ENCODE measurements at places on chromosomes 13 and 19.

DNA sequence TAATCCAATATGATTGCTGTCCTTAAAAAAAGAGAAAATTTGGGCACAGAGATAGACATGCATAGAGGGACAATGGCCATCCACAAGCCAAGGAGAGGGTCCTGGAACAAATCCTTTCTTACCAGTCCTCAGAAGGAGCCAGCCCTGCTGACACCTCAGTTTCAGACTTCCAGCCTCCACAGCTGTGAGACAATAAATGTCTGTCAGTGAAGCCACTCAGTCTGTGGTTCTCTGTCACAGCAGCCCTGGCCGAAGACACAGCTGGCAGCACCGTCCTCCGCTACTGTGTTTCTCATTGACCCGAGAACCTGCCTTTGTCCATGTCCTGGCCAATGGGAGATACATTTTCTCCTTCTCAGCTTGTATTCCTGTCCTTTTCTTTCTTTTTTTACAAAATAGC is 207.9 kb downstream of the TM9SF2 start:
- DNase-seq, result no peak

DNA sequence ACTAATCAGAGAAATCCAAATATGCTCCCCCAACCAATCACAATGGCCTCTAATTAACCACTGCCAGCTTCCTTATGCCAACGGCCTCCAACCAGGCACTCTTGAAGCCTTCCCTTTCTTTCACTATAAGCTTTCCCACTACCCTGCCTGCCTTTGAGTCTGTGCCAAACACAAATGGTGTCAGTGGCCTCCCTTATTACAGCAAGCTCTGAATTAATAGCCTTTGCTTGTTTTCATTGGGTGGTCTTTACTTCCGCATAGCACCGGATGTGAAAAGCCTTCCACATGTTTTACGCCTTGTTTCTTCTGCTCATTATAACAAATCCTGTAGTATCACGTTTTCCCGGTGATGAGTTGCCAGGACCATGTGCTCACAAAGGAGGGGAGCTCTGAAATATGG is 1.4 kb upstream of the EDDM13 start:
- DNase-seq, result no peak

DNA sequence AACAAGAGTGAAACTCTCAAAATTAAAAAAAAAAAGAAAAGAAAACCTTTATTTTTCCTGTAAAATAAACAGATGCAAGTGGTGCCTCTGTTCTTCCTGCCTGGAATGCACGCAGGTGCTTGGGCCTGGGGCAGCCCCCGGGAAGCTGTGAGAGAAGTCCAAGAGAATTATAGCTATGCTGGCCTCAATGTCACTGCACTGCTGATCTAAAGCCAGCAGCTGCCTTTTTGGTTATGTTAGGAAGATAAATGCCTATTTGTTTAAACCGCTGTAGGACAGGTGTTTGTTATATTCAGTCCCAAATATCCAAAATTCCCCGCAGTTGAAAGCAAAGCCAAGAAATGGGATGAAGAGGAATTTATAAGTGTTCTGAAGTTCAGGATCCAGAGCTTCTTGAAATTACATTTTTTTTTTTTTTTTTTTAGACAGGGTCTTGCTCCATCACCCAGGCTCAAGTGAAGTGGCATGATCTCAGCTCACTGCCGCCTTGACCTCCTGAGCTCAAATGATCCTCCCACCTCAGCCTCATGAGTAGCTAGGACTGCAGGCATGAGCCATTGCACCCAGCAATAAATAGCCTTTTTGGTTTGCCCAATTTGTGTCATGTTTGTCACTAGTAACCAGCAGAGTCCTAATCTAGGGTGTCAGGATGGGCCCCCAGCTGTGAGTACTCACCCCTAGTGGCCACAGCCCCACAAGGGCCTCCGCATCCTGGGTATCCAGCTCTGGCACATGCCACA is 2.2 kb downstream of the RINL start:
- DNase-seq, result no peak

GRCh38 chr13:51932231-51932630 is 70.5 kb downstream of the CCDC70 start:
- no peak for DNase-seq

GRCh38 chr13:82898586-82898985 is 983.7 kb downstream of the SLITRK1 start:
- DNase-seq, result no peak

DNA sequence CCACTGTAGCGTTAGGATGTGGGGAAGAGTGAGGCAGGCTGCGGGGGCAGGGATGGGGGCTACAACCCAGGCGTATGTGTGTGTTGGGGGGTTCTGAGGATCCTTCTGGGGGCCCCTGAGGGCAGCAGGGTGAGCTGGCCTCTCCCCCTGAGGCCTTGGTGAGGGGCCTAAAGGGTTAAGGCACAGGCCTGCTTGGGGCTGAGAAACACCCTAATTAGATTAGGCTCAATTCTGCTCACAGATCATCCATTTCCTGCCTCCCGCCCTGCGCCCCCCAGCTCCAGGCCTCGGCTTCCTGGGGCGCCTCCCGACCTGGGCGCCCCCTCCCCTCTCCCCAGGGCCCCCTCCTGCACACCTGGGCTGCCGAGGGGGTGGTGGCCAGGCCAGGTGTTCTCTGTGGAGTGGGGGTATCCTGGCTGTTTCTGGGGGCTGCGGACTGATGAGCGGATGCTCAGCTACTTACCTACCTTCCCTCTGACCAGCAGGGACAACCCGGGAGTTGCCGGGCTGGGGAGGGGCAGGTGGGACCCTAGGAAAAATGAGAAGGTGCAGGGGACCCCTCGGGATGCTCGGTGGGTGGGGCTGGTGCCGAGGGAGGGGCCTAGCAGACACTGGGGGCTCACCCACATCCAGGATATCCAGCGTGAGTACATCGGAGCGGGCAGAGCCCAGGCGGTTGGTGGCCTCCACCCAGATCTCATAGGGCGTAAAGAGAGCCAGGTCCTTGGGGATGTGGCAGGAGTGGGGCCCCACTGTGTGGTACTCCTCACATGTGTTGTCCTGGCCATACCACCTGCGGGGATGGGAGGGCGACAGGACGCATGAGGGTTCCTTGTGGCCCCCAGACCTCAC is 8.6 kb downstream of the CRLF1 start:
- DNase-seq, result no peak

GRCh38 chr19:49677901-49678674 is 1.0 kb downstream of the PRMT1 start:
- peak; percentile 57 for DNase-seq

DNA sequence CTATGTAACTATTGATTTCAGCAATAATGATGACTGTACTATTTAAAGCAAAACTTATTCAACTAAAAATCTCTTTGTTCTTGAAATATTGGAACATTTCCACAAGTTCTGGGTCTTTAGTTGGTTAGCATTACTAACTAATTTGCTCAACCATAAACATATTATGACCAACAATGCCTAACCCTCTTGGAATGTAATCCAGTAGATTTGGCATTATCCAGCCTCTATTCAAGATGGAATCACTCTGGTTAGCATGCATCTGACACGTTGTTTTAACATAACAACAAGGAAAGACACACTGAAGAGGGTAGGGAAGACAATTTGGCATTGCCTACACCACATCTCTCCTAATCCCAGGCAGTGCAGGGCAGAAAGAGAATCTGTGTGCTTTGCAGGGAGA is 941.3 kb upstream of the PCDH20 start:
- no peak for DNase-seq

GRCh38 chr19:43624933-43625332 is 5.5 kb upstream of the ZNF428 start:
- DNase-seq, result no peak

GRCh38 chr13:93646245-93646644 is 419.6 kb downstream of the GPC6 start:
- DNase-seq, result no peak

GRCh38 chr13:33743438-33744368 is 74.2 kb upstream of the RFC3 start:
- no peak for DNase-seq

- no peak for DNase-seq
Observed at GRCh38 chr19:9885077-9885552, 50.0 kb downstream of the PIN1 start.

- no peak for DNase-seq
Observed at GRCh38 chr19:39420769-39421168, 8.3 kb downstream of the PLEKHG2 start.

- no peak for DNase-seq
Observed at GRCh38 chr19:6602729-6603114, 11.8 kb upstream of the CD70 start.

DNA sequence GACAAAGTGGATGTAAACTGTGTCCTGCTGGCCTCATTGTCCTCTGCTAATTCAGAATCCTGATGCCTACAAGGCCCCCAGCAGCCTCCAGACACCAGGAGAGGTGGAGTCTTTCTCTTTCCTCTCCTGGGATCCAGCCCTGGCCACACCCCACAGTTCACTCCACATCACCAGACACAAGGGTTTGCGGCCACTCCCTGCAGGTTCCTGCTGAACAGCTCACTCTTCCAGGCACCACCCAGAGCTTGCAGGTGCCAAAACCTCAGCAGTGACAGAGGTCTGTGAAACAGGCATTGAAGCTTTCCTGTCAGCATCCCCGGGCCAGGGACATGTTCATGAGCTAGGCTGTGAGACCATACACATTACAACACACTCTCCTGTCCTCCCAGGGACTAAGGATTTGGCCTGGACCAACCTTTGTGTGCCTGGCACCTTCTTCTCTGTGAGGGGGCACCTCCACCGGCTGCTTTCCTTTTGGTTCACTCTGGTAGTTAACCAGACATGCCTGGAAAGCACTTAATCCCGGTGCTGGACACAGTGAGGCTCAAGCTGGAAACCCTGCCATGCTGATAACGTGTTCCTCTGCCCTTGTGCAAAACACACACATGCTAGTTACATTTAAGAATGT is 11.1 kb upstream of the ATP12A start:
- DNase-seq, result no peak

- no peak for DNase-seq
Observed at GRCh38 chr13:53010374-53011105, 18.1 kb upstream of the OLFM4 start.

DNA sequence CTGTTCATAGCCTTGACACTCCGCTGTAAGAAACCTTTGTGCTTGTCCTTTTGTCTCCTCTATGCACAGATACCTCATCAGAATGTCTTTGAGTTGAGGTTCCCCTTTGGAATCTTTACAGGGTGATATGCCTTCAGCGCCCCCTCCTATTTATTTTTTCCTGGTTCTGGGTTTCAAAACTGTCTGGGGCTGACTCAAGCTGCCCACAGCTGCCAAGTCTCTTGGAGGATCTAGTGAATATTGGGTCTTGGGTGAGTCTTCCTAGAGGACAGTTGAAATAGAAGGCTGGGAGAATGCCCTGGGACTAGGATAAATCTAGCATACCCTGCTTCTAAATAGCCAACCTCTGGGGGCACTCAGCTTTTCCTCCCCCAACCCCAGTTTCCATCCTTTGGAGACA is 930 bp downstream of the ZNF136 start:
- peak; percentile 10 for DNase-seq

- peak; percentile 59 for DNase-seq
Observed at GRCh38 chr19:46115396-46116106, 8.9 kb downstream of the IGFL3 start.

- no peak for DNase-seq
Observed at GRCh38 chr19:13269348-13269747, 119.1 kb downstream of the IER2 start.

DNA sequence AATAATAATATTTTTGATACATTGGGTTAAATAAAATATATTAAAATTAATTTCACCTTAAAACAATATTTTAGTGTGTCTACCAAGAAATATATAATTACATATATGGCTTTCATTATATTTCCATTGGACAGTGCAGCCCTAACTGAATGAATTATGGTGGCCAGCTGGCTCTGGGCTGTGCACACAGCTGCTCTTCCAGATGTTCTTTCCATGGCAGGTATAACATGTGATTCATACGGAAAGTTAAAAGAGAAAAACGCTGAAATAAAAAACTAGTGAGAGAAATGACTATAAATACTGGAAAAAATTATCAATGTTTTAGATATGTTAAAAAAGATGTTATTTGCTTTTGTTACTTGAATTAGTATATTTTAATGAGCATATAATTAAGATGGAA is 216.3 kb downstream of the RGCC start:
- no peak for DNase-seq

- DNase-seq, result no peak
Observed at GRCh38 chr13:64130171-64130570, 2714.5 kb upstream of the PCDH20 start.

DNA sequence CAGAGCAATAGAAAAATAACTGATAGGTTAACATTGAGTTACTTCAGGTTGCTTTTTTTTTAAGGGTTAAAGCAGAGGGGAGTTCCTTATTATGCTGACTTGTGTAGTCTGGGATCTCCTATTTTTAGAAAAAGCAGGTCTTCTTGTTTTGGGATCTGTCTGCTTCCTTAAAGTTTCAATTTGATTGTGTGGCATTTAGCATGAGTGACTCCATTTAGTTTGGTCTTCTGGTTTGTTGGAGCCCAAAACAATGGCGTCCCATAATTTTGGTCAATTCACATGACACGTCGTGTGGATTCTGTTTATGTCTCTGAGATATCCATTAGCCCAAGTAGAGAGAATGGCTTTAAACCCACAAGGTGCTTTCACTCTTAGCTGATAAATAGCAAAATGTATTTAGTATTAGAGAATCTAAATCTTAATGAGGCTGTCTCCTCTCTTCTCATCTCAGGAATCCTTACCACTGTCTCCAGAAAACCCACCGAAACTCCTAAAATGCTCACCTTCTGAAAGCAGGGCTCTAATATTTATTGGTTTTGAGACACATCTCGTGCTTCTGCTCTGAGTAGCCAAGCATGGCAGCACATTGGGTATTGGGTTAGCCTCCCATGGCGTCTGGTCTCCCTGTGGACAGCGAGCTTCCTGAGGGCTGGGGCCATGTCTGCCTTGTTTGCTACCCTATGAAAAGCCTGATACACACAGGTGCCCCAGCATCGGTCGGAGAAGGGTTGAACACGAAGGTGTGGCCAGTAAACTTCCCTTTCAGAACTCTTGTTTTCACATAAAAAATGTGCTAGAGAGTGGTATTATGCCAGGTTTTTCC is 67.2 kb upstream of the GPR183 start:
- DNase-seq, result no peak

DNA sequence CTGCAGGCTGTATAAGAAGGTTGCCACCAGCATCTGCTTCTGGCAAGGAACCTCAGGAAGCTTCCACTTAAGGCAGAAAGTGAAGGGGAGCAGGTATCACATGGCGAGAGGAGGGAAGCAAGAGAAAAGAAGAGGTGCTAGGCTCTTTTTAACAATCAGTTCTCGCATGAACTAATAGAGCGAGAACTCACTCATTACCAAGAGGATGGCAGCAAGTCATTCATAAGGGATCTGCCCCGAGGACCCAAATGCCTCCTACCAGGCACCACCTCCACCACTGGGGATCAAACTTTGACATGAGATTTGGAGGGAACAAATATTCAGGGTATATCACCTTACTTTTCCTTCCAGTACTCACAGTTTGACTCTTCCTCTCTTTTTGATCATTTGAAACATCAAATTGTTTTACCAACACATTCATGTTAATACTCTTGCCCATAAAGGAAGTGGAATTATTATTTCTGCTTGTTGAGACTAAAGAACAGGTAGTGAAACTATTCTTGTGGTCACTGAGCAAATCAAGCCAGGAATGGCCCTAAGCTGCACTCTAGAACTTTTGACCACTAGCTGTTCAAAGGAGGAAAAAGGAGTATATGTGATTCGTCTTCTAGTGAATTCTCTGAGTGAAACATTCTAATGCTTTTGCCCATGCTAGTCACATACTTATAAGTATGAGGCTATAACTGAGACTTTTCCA is 45.0 kb downstream of the LACC1 start:
- no peak for DNase-seq

- no peak for DNase-seq
Observed at GRCh38 chr13:103521532-103521931, 455.3 kb upstream of the SLC10A2 start.
